ENCODE measurements at places on chromosomes 11 and 22.

- no peak for DNase-seq
Measured at GRCh38 chr11:16632295-16633200, 105.9 kb upstream of the C11orf58 start.

DNA sequence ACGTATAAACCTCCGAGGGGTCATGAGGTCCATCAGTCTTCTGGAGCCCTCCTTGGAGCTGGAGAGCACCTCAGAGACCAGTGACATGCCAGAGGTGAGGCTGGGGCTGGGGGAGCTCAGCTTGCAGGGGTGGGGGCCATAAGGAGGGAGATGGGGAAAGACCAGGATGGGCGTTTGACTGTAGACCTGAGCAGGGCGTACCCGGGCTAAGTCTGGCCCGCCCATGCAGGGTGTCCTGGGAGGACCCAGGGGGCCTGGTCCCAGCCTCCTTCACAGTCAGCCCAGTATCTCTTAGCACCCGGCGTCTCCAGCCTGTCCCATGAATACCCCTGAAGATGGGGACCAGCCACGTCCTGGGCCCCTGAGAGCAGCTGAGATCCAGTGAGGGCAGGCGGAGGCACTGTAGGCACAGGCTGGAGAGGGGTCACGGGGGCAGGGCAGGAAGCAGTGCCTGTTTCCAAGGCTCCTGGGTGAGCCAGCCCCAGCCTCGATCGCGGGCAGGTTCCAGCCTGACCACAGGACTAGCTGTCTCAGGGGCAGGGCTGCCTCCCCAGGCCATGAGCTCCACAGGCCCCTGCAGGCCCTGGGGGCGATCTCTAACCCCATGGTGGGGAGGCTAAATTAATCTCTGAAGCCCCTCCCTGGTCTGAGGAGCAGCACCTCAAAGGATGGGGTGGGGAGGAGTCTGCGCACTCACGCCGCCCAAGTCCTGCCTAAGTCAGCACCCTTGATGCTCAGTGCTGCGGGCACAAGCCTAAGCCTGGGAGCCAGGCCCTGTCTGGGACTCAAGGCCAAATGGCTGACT lies 7.1 kb downstream of the SSH3 start:
- DNase-seq = no peak

GRCh38 chr22:30325065-30325720 lies 1.5 kb downstream of the TBC1D10A start:
- DNase-seq = peak; percentile 79

GRCh38 chr22:37511395-37512104 lies 7.7 kb downstream of the CARD10 start:
- DNase-seq = no peak

GRCh38 chr11:110362971-110363509 lies 66.6 kb upstream of the RDX start:
- DNase-seq = no peak

DNA sequence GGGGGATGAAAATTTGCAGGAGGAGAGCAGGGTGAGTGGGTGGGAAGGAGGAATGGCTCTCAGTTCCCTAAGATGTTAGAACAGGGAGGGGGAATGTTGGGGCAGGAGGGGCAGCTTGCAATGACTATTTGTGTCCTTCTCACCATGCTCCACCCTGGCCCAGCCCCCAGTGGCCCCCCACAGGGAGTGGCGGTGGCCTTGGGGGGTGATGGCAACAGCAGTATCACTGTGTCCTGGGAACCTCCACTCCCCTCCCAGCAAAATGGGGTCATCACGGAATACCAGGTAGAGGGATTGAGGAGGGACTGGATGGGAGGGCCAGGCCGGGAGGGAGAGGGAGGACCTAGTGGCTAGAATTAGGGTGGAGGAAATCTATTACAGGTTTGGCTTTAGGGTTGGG lies 10.2 kb downstream of the ROBO3 start:
- no peak for DNase-seq

GRCh38 chr11:61687420-61687819 lies 7.2 kb downstream of the DAGLA start:
- DNase-seq = no peak

DNA sequence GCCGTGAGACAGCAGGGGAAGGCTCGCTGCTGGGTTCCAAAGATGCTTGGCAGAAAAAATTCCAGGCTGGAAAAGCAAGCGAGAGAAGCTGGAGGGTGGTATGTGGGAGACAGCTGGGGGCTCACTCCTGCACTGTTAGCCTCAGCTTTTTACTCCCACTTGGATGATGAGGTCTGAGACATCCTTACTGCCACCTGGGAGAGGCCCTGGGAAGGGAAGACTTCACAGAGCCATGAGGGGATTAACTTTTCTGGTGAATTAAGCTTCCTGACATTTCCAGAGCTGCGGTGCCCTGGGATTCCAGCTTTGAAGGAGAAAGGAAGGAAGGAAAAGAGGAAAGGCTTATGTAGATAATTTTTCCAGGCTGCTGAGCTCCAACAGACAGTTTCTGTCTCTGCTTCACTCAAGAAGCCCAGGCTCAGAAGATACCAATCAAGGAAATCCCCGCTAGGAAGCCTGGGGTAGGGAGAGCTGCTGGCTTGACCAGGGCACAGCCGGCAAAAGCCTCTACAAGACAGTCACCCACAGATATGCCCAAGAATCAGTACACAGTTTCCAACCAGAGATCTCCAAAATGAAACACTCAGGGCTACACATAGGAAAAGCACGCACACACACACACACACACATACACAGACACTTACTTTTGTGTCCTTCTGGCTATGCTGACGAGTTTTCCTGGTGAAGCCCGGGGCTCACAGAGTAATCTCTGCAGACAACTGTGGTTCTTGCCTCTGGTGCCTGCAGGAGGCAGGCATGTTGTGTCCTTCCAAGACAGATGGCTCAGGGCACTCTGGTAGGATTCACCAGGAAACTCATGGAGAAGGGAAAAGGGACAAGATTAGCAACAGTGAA lies 907 bp downstream of the MCHR1 start:
- no peak for DNase-seq

- DNase-seq = no peak
Measured at GRCh38 chr11:116989184-116989583, 109.0 kb downstream of the SIK3 start.

DNA sequence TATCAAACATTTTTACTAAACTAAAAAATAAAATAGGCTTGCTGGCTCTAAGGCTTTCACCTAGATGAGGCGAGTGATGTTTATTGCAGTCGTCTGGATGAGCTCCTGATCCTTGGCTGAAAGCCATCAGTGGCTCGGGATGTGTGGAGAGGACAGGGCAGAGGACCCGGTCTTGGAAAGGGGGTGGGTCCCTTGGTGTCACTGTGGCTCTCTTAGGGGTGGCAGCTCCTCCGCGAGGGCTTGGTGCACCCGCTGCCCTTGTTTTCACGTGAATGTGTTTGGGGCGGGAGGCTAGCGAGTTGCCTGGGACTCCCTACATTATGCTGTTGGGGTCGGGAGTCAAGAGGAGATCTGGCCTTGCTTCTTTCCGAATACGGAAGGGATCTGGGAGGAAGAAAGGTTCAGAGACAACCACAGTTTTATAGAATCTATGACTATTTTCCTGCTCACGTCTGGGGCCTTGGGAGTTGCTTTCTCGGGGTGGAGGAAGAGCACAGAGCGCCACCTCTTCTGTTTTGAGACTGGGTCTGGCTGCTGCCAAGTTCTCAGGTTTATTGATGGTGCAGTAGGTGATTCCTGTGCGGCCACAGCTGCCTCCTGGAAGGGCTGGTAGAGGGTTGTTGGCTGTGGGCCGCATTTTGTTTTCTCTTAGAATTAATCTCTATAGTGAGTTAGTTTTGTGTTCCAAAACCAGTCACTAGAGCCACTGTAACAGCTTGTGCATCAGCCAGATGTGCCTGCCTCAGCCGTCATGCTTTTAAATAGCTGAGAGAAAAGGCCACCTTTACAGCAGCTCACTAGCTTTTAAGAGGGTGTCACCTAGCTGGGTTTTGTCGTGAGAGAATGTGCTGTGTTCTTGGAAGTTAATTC lies 12.8 kb downstream of the TBC1D22A start:
- DNase-seq = no peak

- DNase-seq = no peak
Measured at GRCh38 chr22:44580176-44581095, 82.4 kb upstream of the RTL6 start.

DNA sequence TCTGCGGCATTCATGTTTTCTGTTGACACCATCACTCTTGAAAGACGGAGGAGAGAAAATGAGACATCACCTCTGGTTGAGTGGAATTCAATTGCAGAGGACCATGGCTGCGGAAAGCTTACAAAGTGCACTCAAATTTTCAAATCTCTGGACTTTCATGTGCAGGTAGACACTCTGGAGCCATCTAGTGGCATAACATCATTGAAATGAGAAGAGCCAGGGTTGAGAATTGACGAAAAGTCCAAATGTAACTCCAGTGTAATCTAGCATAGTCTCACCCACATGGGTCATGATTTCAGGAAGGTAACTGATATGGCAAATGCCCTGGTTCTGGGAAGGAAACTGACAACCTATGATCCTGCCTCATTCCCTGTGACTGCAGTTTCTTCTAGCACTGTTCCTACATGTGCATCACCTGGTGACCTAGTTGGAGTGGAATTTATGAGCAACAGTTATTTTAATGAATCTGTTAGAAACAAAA lies 687.8 kb downstream of the KCNA4 start:
- no peak for DNase-seq

GRCh38 chr22:33328789-33329296 lies 270.7 kb upstream of the SYN3 start:
- peak; percentile 2 for DNase-seq
